ENCODE measurements at places on chromosomes 4 and X.

GRCh38 chrX:149145845-149146285 lies 359.2 kb downstream of the IDS start:
- no peak for DNase-seq

GRCh38 chr4:18798123-18798522 lies 776.6 kb upstream of the LCORL start:
- no peak for DNase-seq

GRCh38 chr4:27020203-27020602 lies 159.6 kb downstream of the STIM2 start:
- DNase-seq, result no peak

DNA sequence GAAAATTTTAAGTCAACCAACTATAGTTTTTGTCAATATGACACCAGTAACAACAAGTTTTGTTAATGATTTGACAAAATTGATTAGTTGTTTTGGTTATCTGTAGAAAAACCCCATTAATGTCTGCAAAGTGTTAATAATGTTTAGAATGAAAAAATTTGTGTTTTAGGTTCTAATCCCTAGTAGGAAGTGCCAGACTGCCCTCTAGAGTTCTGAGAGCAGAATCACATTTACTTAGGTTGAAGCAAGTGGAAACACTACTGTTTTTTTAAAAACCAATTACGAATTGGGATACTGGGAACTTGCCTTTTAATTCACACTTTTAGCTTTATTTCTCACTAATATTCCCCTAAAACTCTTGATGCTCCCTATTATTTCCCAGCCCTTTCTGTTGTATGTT lies 101.1 kb upstream of the CYLC1 start:
- DNase-seq, result peak; percentile 1

DNA sequence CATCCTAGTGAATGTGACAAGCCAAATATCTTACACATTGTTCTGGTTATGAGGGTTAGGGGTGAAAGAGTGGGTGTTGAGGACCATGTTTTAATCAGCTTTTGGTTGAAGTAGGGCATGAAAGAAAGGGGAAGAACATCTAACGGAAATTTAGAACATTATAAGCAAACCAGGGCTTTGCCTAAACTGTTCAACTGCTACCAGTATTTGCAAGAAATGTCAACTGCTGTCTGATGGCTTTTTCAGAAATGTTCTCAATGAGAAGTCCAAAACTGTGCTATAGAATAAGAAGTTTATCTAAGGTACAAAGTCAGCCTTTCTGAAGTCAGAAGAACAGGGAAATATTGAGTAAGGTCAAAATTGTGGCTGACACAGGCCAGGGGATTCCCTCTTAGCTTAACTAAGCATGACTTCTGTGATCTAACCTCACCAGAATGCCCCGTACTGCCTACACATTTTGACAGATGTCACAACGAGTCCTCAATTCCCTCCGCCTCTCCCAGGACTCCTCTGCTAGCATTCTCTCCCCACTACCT lies 67.1 kb downstream of the DTHD1 start:
- no peak for DNase-seq

DNA sequence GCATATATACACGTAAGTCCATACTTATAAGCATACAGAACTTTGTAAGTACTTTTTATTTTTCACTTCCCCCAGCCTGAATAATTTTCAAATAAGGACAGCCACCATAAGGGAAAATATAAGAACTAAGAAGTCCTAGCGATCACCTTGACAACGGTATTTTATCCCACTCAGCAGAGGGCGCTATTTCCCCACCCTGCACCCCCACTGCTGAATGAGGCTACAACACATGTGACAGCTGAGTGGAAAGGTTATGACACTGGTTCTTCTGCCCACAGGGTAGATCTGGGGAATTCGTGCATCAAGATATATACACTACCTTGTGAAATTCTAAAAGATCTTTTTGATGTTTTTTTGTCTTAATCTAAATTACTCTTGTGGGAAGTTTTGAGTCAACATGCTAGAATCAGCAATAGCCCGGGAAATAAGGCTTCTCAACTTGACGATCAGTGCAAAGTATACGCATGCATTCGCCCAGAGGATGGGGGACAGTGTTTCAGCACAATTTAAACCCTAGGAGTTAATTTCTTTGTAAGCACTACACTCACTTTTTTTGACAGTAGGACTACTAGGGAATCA lies 151.5 kb downstream of the CORIN start:
- DNase-seq, result peak; percentile 23

GRCh38 chr4:133130171-133130570 lies 18.9 kb upstream of the PCDH10 start:
- DNase-seq, result no peak

GRCh38 chrX:45756557-45756956 lies 555.9 kb upstream of the DIPK2B start:
- no peak for DNase-seq

DNA sequence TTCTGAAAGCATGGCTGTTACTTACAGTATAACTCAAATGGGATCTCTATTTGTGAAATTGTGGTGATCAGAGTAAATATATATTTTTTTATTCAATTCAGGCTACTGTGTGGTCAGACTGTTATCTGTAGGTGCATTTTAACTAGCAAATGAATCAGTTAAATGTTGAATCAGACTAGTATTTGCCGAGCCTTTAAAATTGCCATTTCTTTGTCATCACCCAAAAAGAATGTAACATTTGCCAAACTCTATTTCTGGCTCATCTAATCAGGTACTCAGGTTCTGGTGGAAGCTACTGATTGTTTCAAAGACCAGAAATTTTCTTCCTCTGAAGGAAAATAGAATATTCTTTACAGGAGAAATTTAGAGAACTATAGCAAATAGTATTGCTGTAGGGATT lies 1.8 kb upstream of the NAA15 start:
- no peak for DNase-seq

- DNase-seq, result no peak
Measured at GRCh38 chr4:39542611-39543012, 15.4 kb upstream of the UGDH start.

GRCh38 chr4:184283659-184284335 lies 66.1 kb upstream of the ENPP6 start:
- DNase-seq, result no peak

DNA sequence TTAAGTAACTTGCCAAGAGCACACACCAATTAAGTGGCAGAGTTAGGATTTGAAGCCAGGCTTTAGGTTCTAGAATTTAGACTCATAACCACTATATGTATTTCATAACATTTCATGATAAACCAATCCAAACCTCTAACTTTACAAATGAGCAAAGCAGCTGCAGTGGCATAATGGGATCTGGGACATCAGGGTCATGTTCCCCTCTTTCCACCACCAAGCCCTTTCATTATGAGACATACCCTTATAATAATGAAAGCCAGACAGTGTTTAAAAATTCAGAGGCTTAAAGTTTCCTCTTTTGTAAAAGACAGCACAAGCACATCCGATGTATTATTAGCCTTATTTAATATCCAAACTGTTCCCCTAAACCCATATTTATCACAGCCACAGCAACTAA lies 28.3 kb upstream of the AMELX start:
- no peak for DNase-seq

- peak; percentile 69 for DNase-seq
Measured at GRCh38 chr4:139167774-139168444, 9.1 kb downstream of the ELF2 start.

DNA sequence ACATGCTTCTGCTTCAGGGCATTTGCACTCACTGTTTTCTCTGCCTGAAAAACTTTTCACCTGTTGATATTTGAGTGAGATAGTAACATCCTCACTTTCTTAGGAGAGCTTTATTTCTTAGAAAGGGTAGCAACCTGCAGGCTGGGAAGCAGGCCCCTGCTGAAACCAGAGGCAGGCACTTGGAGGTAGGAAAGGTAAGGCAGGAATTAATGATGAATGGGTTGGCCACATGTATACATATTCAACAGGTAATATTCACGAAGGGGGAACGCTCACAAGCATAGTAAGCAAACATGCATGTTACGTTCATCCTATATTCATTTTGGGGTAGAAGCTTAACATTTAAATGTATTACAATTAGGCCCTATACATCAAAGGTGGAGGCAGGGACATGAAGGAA lies 3.1 kb downstream of the SPATA18 start:
- DNase-seq, result no peak

GRCh38 chrX:46991664-46992063 lies 79.4 kb downstream of the JADE3 start:
- no peak for DNase-seq

DNA sequence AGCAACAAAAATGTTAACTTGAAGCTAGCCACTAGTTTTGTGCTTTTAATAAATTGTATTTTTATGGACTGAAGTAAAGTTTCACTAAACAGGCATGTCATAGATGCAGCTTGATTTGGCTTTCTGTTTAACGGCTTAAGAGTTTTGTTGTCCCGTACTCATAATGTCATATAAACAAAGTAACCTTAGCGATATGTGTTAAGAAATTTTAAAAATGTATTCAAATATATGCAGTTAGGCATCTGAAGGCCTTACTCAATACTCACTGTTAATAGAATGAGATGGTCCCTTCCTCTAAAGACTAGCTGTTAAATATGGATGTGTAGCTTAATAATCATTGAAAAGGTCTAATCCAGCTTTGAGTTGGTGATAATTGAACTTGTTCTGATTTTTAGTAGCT lies 1.0 kb upstream of the SCLT1 start:
- no peak for DNase-seq

DNA sequence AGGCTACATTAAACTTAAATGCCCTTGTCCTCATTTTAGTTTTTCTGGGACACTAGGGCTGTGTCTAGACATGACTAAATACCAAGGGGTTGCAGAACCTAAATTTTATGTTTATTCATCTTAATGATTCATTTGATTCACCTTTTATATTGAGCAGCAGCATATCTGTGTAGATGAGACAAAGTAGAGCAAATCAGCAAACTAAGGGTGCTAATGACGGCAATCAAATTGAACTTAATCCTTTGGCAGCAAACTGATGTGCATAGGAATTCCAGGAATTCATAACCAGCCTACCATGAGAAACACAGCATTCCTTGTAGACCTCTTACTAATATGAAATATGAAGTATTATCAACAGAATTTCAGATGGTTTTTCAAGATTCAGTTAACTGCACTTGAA lies 25.1 kb downstream of the EPHA5 start:
- DNase-seq, result peak; percentile 14

- no peak for DNase-seq
Measured at GRCh38 chr4:101355246-101355645, 7.9 kb upstream of the PPP3CA start.

GRCh38 chr4:7422151-7422897 lies 12.4 kb downstream of the PSAPL1 start:
- DNase-seq, result no peak

GRCh38 chr4:127240764-127241105 lies 392.0 kb upstream of the INTU start:
- peak; percentile 34 for DNase-seq

GRCh38 chr4:88573995-88574394 lies 18.3 kb upstream of the HERC3 start:
- DNase-seq, result no peak

DNA sequence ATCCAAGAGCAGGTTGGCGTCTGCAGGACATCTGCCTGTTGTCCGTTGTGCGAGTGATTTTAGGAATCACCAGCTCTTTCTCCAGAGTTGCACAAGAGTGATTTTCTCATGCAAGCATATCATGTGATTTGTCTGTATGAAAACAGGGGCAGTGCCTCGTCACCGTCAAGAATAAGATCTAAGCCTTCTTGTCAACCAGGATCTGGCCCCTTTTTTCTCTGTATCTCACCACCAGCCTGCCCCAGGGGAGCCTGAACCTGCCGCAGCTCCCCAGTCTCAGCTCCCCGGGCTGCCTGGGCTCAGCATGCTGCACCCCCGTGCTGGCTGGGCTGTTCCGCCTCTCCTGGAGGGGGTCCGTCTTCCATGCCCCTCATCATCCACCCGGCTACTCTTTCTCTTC lies 90.5 kb downstream of the STOX2 start:
- DNase-seq, result peak; percentile 7

- peak; percentile 83 for DNase-seq
Measured at GRCh38 chrX:57595381-57595811, 3.6 kb downstream of the ZXDB start.

Measured in AG10803 (cell line).